ENCODE measurements at places on chromosomes 2 and 18.

DNA sequence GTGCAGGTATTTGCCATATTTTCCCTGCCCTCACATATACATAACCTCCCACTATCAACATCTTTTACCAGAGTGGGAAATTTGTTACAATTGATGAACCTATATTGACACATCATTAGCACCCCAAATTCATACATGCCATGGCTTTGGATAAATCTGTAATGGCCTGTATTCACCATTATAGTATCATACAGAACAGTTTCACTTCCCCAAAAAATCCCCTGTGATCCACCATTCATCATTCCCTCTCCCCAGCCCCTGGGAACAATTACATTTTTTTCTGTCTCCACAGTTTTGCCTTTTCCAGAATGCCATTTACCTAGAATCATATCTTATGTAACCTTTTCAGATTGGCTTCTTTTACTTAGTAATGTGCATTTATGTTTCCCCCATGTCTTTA is 494.5 kb downstream of the RNF144A start:
- DNase-seq, result no peak

GRCh38 chr2:48471048-48471474 is 58.9 kb upstream of the STON1 start:
- no peak for DNase-seq

GRCh38 chr2:190678444-190679162 is 29.7 kb downstream of the NAB1 start:
- no peak for DNase-seq

DNA sequence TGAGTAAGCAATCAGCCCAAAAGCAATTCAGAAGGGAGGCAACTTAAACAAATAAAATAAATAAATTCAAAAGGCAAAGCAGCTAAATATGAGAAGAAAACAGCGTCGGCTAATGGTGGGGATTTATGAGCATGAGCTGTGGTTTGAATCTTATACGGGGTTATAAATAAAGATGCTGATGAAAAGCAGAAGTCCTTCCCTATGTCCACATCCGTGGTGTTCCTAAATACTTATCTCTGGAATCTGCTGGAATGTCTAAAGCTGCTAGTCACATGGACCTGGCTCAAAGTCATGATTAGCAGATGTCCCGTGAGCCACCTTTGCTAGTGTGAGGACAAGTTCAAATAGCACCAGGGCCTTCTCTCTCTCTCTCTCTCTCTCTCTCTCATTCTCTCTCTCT is 33.8 kb downstream of the SMIM21 start:
- DNase-seq, result no peak
